Stimulated activated CD4-positive, alpha-beta T cell treated with anti-CD3 and anti-CD28 coated beads, Interleukin-12 subunit alpha, Interleukin-12 subunit beta, amount 100 ng/mL, for 24 hours (primary cell): ENCODE measurements at places on chromosomes 7 and 10.

DNA sequence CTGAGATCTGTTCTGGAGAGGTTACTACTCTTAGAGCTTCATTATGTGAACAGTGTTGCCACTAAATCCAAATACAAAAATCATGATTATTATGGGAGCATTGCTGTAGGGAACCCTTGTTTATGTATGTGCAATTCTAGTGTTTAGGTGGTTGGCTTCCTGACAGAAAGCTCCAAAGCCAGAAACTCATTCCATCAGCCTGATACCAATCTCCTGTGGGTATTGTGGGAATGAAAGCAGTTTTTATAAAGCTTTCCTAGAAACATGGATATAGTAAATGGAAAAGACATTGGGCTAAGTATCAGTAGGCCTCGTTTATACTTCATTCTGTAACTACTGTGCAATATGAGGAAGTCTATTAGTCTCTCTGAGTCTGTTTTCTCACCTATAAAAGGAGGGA lies 6.4 kb downstream of the SDK1 start:
- DNase-seq: no peak

DNA sequence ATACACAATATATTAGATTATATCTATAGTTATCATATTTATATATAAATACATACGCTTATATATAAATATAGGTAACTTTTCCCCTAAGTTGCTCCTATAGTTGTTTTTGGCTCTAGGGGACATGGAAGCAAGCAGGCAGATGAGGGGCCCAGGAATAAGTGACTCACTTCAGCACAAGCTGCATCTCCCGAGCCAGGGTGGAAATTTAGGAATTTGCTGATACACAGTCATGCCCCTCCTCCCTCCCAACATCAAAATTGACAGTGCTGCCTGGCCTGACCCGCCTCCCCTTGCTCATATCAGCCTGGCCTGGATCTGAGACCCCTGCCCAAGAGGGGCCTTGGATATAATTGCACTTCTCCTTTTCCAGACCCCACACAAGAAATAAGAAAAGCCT lies 33.8 kb downstream of the MKI67 start:
- DNase-seq: no peak

DNA sequence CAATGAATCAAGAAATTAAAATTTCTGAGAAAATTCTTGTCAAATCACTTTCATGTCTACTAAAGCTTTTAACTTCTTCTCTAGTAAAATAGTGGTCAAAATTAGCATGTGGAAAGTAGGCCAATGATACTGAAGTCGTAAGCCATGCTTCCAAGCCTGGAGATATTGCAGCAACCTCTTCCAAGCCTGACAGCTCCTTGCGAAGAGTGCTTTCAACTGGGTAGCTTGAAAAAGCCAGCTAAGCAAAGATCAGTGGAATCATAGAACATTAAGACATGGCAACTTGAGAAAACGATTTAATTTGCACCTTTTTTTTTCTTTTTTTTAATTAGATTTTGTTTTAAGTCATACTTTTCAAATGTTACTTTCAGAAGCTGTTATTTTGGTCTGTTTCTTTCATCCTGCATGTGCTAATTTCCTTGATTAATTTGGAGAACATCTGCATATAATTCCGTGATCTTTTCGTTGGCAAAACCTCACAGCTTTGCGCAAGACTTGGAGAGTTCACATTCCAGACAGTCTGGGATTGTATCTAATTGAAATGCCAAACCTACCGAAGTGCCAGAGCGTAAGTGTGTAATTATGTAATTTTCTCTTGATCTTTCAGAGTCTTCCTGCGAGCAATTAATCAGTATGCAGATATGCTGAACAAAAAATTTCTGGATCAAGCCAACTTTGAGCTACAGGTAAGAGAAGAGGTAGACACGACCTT lies 142.2 kb upstream of the INSYN2A start:
- no peak for DNase-seq

- no peak for DNase-seq
These were observed 179.7 kb upstream of the CDCA7L start for GRCh38 chr7:22125436-22125835.

DNA sequence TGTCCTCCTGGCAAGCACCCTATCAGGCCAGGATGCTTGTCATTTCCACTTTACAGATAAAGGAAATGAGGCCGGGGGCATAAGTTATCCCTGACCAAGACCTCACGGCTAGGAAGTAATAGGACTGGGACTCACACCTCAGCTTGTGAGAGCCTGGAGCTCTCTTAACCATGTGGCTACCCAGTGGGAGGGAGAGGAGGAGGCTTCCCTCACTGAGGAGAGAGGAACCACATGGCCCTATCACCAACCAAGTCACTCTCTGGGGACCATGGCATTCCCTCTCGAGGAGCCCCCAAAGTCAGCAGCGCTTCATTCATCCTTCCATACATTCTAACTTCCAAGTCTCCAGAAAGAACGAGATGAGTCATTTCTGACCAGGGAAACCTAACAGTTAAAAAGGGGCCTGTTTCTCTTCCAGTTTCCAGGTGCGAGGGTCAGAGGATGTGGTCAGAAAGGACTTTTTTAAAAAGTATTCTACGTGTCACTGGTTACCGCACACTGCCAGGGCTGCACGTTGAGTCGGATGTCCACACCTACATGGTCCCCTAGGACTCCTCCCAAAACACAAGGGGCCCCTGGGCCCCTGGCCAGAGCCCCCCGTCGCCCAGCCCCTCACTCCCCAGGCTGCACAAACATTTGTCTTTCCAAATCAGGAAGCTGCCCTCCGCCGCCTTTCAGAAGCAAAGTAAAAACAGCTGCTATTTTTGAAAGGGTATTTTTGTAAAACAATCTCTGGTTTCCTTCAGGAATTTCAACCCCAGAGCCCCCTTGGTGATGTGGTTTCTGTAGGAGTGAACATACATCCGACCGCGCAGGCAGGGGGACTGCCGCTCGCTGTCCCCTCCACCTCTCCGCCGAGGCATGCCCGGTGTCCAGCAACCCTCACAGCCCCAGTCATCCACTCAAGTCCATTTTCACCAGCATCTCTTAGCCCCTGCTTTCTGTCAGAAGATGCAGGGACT lies 128.2 kb upstream of the CHST15 start:
- no peak for DNase-seq

DNA sequence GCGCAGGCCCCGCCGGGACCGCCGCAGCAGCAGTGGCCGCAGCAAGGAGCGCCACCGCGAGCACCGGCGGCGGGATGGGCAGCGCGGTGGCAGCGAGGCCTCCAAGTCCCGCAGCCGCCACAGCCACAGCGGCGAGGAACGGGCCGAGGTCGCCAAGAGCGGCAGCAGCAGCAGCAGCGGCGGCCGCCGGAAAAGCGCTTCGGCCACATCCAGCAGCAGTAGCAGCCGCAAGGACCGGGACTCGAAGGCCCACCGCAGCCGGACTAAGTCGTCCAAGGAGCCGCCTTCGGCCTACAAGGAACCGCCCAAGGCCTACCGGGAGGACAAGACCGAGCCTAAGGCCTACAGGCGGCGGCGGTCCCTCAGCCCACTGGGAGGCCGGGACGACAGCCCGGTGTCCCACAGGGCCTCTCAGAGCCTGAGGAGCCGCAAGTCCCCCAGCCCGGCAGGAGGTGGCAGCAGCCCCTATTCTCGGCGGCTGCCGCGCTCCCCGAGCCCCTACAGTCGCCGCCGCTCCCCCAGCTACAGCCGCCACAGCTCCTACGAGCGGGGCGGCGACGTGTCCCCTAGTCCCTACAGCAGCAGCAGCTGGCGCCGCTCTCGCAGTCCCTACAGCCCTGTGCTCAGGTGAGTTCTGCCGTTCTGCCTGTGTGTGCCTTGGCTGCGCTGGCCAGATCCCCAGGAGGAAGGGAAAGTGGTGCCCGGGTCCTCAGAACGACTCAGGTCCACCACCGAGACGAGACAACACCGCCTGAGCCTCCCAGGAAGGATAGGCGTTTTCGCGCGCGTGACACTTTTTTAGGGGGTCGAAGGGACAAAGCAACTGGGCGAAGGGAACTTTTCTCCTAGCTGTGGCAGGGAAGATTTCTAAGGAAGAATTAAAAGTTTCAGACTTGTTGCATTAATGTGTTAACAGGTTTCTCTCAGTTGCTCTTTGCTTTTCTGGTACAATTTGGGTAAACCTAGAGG lies 1.5 kb downstream of the CDK13 start:
- DNase-seq: peak; percentile 41

DNA sequence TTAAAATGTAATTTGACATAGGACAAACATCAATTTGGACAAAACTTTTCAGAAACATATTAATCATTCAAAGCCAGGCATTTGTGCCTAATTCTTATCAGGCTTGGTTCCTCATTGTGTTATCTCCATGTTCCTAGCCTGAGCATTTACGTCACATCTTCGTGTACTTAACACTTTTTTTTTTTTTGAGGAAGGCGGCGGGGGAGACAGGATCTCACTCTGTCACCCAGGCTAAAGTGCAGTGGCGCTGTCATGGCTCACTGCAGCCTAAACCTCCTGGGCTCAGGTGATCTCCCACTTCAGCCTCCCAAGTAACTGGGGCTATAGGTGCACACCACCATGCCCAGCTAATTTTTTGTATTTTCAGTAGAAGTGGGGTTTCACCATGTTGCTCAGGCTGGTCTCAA lies 19.8 kb downstream of the HNRNPA2B1 start:
- no peak for DNase-seq

- DNase-seq: no peak
These were observed 181.8 kb downstream of the GLI3 start for GRCh38 chr7:42055171-42055570.
